Body of pancreas (tissue), 4 donors: ENCODE measurements at places on chromosomes 3 and 15. TPM values are rescaled to one million over a fixed set of nuclear protein-coding genes. Genes with fewer than 3 reads are reported as not detected.
A peak's percentile ranks its signal among the peaks of the same experiment; 100 is the strongest.

The CD200 gene
- total RNA-seq: 2.0 TPM

The ATP8B4 gene
- total RNA-seq: 6.6 TPM

The RTF1 gene
- total RNA-seq: 22.1 TPM

The CPLX3 gene
- total RNA-seq: not detected

The DAZL gene
- total RNA-seq: not detected

The COL7A1 gene
- 0.52 TPM for total RNA-seq

The CASR gene
- total RNA-seq: 11.9 TPM

- no peak for DNase-seq
Observed at GRCh38 chr3:23239211-23240068, 36.3 kb downstream of the UBE2E2 start.

DNA sequence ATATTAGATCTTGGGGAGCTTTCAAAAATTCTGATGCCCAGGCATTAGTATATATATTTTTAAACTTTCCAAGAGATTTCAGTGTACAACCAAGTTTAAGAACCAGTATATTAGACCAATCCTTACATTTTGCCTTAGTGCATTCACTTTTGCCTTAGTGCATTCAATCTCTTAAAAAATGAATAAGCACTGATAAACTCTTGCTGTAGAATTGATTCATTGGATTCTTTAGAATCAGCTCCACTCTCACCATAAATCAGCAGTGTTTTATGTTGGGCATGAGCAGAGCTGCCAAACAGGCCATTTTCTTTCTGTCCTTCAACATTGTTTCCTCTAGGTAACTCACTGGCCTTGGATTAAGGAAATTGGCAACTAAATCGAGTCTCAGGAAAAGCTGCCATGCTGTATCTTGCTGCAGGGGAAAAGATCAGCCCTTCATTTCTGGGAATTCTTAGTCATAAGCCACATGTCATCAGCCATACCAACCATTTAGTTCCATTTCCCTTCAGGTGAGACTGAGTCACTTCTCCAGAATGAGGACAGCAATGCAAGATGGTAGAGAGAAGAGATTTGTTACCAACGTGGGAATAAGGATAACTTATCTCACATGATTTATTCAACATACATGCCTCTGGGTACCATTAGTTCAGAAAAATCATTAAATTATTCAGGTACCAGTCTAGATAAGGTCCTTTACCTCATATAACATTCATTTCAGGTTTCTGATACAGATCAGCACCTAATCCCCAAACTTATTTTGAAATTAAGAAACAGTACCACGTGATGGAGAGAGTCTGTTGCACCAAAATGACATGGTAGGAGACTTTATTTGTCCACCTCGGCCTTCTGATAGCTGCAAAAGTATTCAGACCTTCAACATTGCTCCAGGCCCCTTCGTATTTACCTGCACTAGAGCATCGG, 192.5 kb downstream of the P3H2 start:
- DNase-seq: peak; percentile 72

GRCh38 chr3:85360742-85361387, 402.1 kb downstream of the CADM2 start:
- DNase-seq: peak; percentile 25

- DNase-seq: peak; percentile 38
Observed at GRCh38 chr15:45331972-45332371, 46.4 kb downstream of the GATM start.

GRCh38 chr3:192494174-192494573, 233.2 kb downstream of the FGF12 start:
- DNase-seq: peak; percentile 5

DNA sequence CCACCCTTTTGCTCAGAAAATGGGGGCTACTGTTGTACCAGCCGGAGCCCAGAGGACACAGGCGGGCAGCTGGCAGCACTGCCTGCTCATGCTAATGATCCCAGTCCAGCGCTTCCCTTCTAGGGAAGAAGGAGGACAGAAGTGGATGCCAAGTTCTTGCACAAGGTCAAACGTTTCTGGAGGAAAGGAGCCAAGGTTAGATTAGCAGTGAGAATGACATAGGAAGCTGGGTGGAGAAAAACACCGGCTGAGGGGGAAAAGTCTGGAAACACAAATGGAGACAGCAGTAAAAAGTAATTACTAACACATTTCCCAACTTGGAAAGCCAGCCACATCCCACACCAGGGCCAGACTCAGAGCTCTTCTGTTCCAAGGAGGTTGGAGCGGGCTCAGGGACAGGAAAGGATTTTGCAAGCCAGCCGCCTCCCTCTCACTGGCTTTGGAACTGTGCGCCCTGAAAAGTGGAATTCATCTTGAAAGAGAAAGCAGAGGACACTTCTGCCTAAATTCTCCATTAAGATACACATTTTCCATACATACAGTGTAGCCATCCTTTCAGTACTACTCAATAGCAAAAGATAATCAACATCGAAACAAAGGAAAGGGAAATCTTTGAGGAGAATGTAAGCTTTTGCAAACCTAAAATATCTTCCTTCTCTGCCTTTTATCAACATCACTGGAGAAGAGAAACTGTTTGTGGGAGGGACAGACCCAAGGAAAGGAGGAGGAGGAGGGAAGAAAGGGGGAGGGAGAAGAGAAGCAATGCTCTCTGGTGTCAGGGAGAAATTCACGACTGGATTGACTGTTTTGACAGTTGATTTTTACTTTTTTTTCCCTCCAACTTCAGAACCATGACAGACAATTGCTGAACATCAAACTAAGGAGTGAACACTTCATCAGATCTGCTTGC, 133.6 kb downstream of the CD47 start:
- peak; percentile 51 for DNase-seq

GRCh38 chr15:73024168-73024567, 28.1 kb upstream of the NEO1 start:
- DNase-seq: no peak

DNA sequence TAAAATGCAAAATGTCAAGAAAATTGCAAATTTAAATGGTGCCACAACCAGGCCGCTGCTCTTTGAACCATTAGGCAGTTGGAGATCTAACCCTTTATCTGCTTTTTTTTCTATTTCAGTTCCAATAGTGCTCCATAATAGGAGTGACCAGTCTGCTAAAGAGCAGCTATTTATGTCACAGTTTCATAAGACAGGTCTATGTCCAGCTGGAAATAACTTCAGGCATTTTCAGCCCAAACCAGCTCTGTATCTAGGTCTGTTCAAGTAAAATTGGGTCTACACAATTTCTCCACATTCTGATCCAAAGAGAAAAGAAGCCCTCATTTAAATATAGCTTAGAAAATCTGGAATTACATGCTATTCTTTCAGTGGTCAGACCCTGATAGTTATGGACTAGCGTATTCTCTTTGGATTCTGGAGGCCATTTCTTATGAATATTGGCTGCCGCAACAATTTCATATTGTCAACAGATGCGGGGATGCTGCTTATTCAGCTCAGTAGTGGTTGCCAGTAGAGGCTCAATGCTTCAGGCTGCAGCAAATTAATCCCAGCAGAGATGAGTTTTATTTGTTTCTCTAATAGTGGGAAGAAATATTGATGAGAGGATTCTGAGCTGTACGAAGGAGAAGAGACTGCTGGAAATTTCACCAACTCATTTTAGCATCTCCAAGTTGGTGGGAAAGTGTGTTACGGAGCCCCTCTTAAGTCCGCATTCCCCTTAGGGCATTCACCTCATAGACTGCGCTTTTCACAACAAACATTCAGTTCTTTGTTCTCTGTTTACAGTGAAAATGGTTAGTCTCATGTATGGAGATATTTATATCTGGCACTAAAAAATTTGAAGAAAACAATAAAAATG, 887.0 kb downstream of the ROBO1 start:
- DNase-seq: no peak

- no peak for DNase-seq
Observed at GRCh38 chr3:192831801-192832347, 85.8 kb downstream of the MB21D2 start.

DNA sequence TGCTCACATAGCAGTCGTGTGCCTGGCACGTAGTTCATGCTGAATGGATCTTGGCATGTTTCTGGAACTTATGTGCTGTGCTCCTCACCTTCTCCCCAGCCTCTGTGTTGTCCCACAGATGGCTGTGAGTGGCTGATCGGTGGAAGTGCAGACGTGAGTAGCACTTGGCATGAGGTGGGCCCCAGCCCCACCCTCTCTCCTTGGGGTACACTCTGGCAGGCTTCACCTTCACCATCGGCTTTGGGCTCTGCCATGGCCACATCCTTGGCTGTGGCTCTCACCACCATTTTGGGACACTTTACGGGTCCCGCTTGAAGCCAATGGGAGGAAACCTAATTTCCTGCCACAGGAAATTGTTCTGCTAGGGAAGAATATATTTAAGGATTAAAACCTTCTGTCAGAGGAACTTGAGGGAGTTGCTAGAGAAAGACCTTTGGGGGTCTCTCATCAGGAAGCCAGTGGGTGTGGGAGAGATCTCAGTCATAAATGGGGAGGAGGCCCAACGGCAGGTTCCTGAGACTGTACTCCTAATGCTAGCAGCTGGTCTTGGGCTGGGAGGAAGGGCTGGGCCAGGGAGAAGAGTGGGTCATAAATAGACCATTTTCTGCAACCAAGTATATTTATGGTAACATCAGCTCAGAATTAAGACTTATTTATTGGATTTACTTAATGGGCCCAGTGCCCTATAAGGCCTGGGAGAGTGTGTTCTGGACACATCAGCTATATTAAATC, 92.3 kb downstream of the SMAD3 start:
- DNase-seq: no peak

- no peak for DNase-seq
Observed at GRCh38 chr15:67480741-67481140, 40.2 kb upstream of the C15orf61 start.

GRCh38 chr3:8538913-8539312, 37.3 kb downstream of the LMCD1 start:
- DNase-seq: no peak

GRCh38 chr3:107798381-107798780, 275.6 kb downstream of the BBX start:
- no peak for DNase-seq

DNA sequence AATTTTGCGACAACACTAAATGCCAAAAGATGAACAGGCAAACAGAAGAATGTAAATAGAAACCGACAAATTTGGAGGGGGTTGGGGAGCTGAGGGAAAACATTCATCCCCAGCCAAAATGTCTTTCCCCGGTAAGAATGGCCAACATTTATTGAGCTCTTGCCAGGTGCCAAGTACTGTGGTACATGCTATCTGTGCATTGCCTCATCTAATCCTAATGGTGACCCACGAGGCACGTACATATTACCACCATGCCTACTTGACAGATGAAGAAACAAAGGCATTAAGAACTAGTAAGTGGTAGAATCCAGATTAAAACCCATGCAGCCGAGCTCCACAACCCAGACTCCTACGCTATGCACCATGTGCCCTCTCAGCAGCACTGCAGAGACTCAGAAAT, 205.7 kb downstream of the STT3B start:
- no peak for DNase-seq

GRCh38 chr3:46276497-46277099, 34.3 kb downstream of the CCR3 start:
- DNase-seq: peak; percentile 21

DNA sequence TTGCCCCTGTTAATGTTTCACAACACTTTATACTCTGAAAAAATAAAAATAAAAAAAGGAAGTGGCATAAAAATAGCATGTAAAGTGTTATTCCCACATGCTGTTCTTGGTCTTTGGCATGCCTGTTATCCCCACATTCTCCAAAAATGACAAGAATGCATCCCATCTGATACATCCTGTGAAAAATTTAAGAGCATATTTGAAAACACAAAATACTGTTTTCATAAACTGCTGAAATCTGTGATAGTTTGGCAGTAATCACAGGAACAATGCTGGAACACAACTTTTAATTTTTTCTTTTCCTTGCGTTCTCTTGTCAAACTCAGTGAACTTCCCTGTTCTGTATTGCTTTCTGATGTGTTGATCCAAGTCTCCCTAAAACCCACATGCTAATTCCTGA, 288.8 kb downstream of the ROBO2 start:
- no peak for DNase-seq

DNA sequence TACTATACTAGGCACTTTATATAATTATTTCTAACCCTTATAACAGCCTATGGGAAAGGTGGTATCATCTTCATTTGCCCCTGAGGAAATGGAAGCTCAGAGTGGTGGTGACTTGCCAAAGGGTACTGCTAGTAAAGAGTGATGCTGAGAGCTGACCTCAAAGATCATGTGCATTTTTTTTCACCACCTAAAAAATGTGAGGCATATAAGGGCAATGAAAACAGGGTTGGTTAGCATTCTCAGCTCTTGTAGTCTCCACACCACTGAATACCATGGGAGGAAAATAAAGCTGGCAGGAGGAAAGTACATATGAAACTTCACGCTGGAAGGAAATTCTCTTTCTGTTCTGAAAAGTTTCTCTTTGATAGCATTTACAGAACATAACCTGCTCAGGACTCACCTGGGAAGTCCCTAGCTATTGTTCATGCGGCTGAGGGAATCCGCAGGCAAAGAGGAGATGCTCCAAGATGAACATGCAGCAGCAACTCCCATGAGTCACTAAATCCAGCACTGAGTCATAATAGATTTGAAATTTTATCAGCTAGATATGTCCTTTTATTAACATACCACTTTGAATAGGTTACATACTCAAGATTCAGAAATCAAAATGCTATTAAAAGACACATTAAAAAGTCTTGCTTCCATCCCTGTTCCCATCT, 17.3 kb downstream of the FAIM start:
- DNase-seq: no peak

- DNase-seq: no peak
Observed at GRCh38 chr3:13268961-13269441, 151.1 kb downstream of the NUP210 start.

DNA sequence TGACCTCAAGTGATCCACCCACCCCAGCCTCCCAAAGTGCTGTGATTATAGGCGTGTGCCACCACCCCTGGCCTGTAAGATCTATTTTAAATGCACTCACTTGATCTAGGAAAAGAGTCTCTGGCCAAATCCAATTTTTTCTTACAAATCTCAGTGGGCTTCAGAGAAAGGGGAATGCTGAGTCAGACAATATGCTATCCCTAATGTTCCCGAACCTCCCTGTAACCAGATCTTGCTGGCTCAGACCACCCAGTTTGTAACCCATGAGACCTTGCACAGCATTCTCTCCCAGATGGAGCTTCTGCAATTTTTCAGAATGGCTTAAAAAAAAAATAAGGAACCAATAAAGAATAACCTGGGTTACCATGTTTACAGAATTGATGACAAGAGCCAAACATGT, 205.8 kb downstream of the RYR3 start:
- no peak for DNase-seq

DNA sequence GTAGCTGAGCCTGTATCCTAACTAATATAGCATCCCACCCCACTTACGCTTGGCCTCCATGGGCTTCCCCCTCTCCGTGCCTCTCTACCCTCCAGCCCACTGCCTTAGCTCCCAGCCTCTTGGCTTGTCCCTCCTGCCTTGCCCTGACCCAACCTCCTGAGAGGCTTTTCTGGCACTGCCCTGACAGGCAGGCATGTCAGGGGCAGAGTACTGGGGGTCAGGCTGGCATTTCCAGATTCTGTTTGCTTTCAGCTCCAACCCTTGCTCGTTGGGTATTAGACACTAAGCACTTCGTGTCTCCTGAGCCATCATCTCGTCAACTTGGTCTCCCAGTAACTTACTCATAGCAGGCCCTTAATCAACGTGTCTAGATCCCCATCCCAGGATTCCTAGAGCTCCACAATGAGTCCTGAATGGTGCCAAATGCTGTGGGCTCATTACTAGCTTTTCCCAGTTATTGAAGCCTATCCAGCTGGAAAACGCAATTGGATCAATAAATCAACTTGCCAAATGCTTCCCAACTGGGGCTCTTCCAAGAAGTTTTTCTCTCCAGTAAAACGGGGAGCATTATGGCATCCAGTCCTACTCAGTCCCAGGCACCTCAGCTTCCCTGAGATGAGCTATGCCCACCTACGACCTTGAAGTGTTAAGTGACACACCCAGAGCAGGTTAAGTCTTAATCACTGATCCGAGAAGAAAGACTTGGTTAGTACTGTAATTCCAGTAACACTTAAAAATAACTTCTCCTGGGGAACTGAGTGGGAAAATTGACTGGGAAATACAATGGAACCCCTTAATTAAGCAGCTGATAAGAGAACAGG, 78.5 kb upstream of the DLG1 start:
- no peak for DNase-seq
